ENCODE measurements at places on chromosomes 5 and 9. TPM values are rescaled to one million over a fixed set of nuclear protein-coding genes. Genes with fewer than 3 reads are reported as not detected.

- DNase-seq = no peak
Observed at GRCh38 chr5:153674356-153674755, 183.9 kb downstream of the GRIA1 start.

Gene PCDHGB2
- total RNA-seq = under 0.01 TPM

DNA sequence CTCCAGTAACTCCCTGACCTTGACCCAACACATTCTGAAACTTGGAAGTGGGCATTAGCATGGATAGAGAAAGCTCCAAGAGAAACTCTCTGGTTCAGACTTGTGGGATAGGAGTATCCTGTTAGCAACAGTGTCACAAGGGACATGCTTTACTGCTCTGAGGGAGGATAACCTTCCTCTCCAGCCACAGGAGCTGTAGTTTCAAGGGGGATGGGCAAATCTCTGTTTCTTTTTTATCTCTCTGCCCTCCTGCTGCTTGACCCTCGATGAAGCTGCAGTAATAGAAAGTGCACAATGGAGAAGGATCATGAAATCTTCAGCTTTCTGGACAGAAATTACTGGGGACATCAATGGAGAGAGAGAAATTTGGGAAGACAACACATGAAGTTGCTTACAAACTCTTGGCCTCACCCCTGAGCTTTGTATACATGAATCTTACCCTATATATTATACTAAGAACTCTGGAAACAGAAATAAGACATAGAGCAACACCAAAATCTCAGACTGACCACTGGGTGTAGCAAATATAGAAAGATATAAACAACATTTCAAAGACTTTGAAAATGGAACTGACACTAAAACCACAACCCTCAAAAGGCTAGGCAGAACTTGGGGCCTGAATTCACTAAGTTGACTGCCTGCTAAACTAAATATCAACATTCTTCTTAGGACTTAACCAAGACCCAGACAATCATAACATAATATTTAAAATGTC, 471.0 kb upstream of the MEF2C start:
- no peak for DNase-seq

DNA sequence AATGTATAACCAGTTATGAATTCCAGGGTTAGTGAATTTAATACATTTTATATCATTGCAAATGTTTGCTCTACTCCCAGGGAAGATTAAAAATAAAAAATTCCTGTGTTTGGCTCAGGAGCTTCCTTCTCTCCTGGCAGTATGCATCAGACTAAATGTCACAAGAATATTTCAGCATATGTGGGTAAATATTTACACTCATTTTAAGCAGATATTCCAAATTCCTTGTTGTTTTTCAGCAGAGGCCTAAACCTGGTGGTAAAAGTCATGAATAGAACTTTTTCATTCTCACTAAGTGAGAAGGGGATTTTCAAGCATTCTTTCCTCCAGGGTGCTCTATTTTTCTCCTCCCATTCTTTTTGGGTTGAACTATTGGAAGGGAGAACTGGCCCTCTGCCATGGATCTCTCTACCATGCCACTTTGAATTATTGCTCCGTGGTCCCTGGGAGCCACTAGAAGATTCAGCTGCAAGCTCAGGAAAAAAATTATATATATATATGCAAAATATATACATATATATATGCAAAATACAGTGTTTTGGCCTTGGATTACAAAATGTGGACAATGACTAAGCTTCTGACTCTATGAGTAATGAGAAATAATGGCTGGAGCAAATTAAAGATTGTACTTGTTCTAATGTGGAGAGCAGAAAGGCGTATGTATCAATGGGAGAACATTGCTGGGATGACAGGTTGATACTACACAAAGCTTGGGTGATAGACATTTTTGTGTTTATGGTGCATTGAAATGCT, 180.6 kb upstream of the PAPPA start:
- no peak for DNase-seq

GRCh38 chr9:82184524-82184923, 196.0 kb downstream of the SPATA31D1 start:
- DNase-seq = no peak

Gene PLCXD3
- not detected for total RNA-seq

GRCh38 chr5:178067755-178068154, 45.6 kb upstream of the N4BP3 start:
- DNase-seq = no peak

DNA sequence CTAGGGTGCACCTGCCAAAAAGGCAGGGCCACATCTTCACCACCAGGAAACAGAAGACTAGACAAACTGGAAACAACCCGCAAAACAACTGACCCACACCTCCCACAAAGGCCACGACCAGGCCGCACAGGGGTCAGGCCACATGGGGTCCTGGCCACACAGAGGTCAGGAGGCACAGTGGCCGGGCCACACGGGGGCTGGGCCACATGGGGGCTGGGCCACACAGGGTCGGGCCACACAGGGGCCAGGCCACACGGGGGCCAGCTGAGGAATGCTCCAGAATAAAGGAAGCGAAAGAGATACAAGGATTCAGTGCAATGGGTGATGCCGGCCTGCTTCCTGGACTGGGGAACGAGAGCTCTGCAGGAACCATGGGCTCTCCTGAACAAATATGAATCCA, 91.6 kb downstream of the OLFM1 start:
- no peak for DNase-seq

Gene TAF11L9
- not detected for total RNA-seq

DNA sequence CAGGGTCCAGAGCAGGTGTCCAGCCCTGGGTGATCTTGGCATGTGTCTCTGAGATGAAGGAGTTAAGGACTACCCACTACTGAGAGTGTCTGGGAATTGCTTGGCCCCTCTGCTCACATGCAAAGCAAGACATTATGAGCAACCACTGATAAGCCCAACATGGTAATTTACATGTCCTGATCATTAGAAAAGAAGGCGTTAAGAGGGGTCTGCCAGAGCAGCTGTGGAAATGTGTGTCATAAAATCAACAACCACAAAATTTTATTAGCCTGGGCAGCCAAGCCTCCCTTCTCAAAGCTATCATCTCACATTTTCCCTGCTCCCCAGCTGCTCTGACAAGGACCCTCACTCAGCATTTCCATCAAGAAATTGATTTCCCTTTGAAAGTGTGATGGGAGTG, 351.0 kb downstream of the SPOCK1 start:
- no peak for DNase-seq

DNA sequence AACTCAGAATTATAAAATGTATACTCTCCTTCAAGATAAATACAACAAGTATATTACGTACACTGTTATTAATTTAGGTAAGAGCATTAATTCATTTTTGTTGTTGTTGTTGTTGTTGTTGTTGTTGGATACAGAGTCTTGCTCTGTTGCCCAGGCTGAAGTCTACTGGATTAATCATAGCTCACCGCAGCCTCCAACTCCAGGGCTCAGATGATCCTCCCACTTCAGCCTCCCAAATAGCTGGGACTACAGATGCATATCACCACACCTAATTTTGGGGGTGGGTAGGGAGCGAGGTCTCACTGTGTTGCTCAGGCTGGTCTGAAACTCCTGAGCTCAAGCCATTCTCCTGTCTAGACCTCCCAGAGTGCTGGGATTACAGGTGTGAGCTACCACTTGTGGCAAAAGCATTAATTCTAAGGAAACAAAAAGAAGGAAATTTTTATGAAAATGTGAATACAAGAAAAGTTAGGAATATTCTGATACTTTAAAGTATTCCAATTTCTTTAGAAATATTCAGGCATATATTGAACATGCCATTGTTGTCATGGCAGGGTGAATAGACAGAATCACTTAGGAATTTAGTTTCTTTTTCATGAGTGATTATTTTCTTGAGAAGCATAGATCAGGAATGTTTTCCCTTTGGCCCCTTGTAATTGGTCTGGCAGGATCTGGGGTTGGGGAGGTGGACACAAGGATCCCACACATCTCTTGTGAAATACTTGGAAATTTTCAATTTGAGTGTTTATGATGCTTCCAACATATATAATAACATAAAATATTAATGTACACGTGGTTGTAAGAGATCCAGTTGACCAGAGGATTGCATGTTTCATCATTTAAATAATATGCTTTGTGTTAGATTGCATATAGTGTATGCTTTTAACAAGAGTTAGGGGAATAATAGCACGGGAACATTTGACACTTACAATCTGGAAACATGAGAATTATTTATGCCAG, 263.6 kb downstream of the FANCC start:
- no peak for DNase-seq

DNA sequence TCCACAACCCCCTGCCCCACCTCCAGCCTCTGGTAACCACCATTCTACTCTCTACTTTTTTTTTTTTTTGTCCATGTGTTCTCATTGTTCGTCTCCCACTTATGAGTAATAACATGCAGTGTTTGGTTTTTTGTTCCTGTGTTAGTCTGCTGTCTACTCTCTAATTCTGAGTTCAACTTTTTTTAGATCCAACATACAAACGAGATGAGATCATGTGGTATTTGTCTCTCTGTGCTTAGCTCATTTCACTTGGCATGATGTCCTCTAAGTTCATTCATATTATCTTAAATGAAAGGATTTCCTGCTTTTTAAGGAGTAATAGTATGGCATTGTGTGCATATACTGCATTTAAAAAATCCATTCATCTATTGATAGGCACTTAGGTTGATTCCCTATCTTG, 130.9 kb downstream of the NMUR2 start:
- DNase-seq = no peak

DNA sequence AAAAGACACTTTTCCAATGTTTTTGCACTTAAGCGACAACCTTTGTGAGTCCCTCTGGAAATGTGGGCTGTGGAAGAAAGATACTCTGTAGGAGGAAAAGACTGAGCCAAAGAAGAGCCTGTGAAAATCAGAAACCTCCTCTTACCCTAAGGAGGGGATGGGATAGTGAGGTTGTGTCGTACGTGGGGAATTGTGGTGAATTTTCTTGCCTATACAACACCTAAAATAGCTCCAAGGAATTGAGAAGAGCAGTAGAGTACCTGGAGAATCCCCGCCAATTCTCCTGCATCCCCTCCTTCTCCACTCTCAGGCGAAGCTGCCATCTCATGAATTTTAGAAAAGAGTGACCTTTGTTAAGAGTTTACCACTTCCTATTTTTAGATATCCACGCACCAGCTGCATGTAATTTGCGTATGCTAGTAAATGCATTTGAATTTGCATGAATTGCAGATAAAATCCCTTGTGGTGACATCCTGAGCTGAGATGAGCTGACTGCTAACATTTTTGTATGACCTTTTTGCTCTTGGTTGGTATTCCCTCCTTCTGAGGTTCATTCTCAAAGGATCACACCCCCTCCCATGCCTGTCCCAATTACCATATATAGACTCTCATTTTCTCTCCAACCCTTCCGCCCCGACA, 147.2 kb downstream of the PCSK5 start:
- DNase-seq = no peak

- DNase-seq = no peak
Observed at GRCh38 chr9:125513303-125513667, 193.7 kb downstream of the MAPKAP1 start.

Gene C7
- total RNA-seq = not detected

DNA sequence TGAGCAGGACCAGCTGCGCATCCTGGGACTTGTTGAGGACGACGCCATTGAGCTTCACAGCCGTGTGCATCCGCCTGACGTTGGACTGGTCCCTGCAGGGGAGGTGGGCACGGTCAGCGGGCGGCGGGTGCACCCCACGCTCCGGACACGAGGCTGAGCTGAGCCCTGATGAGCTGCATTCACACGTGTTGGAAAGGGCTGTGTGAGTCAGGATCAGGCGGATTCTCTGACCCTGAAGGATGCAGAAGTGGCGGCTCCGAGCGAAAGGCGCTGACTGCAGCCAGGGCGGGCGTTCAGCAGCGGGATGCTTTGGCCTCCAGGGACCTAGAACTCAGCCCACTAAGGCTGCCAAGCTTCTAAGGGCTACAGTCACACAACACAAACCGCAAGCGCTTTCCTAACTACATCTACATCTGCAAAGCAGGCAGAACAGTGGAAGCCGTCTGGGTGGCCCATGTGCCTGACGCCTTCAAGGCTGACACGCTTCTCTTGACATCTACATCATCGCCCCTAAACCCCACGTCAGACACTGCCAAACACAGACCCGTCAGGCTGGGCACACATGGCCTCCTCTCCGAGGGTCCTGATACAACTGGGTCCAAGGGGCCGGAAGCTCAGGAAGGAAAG, 44.9 kb downstream of the NKD2 start:
- no peak for DNase-seq

Gene SLC36A3
- total RNA-seq = not detected

Gene WDR31
- 0.71 TPM for total RNA-seq

GRCh38 chr9:116837018-116837989, 150.2 kb downstream of the TRIM32 start:
- DNase-seq = peak; percentile 84

GRCh38 chr5:6812800-6813731, 99.8 kb downstream of the TENT4A start:
- no peak for DNase-seq

- DNase-seq = peak; percentile 94
Observed at GRCh38 chr9:12784461-12785259, 9.8 kb downstream of the LURAP1L start.

DNA sequence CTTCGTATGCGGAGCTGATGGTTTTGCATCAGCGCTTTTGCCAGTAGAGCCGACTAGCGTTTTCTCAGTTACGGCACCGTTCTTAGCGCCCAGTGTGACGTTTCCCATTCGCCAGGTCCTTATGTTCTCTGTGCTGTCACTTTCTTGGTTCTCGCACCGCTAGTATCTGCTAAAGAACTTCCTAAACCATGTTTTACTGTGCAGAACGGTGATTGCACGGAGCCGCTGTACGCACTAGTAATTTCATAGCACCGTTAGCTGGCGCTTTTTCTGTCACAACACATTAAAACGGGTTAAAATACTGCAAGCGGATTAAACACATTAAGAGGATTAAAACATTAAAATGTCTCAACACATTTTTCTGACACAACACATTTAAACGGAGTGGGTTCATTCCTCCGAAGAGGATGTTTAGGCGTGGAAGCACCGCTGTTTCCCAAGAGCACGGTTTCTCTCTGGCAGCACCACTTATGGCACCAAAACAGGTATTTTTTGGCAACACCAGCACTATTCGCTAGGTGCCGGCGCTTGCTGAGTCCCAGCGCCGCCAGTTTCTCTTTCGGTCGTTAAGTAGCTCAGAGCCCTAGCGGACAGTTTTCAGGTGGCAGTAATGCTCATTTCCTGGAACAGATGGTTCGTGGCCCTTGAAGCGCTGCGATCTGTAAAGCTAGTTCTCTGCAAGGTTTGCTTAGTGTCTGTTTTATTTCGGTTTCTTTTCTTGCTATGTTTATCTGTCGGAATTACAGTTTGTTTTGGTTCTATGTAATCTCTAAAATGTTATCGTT, 20.3 kb downstream of the ANXA2R start:
- DNase-seq = peak; percentile 80

DNA sequence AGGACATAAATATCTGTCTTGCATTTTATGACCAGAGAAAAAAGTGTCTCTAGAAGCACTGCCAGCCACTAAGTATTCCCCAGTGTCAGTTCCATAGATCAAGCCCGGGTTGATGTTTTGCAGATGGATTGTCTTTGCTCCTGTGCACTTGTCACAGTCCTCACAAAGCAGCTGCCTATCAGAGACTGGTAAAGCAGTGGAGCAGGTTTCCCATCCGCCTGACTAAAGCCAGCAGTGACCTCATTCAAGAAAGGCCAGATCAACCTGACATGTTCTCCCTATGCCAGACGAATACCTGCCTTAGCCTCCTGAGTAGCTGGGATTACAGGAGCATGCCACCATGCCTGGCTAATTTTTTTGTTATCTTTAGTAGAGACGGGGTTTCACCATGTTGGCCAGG, 26.8 kb upstream of the GARNL3 start:
- no peak for DNase-seq

Gene AGXT2
- total RNA-seq = not detected

Gene PPP3R2
- not detected for total RNA-seq

Gene KLHL3
- total RNA-seq = 2.0 TPM

Gene PCDHGB6
- 0.14 TPM for total RNA-seq

GRCh38 chr9:20580673-20581072, 41.6 kb downstream of the MLLT3 start:
- no peak for DNase-seq

- no peak for DNase-seq
Observed at GRCh38 chr9:101158361-101158760, 129.8 kb downstream of the PLPPR1 start.
